Caki2 (cell line): ENCODE measurements at places on chromosomes 3 and 15. TPM values are rescaled to one million over a fixed set of nuclear protein-coding genes. Genes with fewer than 3 reads are reported as not detected.
A peak's percentile ranks its signal among the peaks of the same experiment; 100 is the strongest.

CFAP161 gene
- 0.98 TPM in 1 of 2 replicates, not detected in the other for total RNA-seq

IL17RE gene
- not detected in 2 replicates for total RNA-seq

CDHR4 gene
- total RNA-seq: not detected in 2 replicates

DNA sequence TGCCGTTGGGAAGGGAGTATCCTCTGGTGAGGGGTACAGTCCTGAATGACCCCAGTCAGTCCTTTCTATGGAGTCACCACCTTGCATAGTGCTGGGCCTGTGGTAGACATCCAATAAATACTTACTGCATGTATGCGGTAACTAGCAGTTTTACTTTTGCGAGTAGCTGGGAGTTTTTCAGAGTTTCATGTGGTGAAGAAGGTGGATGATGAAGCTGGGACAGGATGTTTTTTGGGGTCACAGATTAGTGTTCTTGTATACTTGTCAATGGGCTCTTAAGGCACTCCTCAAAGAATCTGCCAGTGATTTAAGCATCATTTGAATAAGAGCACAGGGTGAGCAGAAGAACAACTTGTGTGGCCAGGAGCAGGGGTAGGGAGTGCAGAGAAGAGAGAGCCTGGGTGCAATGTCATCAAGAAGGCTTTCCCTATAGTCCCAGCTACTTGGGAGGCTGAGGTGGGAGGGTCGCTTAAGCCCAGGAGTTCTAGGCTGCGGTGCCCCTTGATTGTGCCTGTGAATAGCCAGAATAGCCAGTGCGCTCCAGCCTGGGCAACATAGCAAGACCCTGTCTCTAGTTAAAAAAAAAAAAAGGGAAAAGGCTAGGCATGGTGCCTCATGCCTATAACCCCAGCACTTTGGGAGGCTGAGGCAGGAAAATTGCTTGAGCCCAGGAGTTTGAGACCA is 22.1 kb downstream of the PPCDC start:
- no peak for DNase-seq

REC114 gene
- not detected in 2 replicates for total RNA-seq

- DNase-seq: no peak
These were observed 130.3 kb upstream of the TMC3 start for GRCh38 chr15:81504170-81504905.

- DNase-seq: no peak
These were observed 244.8 kb downstream of the LRRN1 start for GRCh38 chr3:4043867-4044575.

DNA sequence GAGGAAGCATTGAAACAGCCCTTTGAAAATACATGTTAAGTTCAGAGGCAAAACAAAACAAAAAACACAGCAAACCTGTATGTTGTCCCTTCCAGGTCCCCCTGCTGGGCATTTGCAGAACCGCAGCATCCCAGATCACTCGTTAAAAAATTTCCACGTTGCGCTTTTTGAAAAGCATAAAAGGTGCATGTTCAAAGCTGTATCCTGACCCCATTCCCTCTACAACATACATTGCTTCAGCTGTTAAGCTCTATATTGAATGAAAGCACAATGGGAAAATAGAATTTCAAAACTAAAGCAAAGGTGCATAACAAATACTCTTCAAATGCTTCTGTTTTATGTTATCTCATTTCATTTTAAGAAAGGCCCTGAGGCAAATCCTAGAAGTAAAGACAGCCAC is 328.3 kb downstream of the THSD4 start:
- DNase-seq: peak; percentile 43

TRH gene
- not detected in 2 replicates for total RNA-seq

LYZL4 gene
- not detected in 2 replicates for total RNA-seq

DNA sequence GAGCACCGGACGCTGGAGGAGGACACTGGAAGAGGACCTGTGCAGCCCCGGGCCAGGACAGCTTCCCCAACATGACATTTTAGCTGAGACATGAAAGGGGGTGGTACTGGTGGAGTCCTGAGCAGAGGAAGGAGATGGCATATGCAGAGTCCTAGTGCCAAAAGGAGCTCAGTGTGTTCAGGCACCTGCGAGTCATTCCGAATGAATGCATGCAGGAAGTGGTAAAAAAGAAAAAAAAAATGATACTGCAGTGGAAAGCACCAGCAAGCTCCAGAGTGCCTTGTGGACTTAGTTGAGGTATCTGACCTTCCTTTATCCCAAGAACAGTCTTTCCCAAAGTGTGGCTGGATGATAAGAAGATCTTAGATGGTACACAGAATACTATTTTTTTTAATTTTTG is 6.6 kb upstream of the ZNF148 start:
- peak; percentile 44 for DNase-seq

DNA sequence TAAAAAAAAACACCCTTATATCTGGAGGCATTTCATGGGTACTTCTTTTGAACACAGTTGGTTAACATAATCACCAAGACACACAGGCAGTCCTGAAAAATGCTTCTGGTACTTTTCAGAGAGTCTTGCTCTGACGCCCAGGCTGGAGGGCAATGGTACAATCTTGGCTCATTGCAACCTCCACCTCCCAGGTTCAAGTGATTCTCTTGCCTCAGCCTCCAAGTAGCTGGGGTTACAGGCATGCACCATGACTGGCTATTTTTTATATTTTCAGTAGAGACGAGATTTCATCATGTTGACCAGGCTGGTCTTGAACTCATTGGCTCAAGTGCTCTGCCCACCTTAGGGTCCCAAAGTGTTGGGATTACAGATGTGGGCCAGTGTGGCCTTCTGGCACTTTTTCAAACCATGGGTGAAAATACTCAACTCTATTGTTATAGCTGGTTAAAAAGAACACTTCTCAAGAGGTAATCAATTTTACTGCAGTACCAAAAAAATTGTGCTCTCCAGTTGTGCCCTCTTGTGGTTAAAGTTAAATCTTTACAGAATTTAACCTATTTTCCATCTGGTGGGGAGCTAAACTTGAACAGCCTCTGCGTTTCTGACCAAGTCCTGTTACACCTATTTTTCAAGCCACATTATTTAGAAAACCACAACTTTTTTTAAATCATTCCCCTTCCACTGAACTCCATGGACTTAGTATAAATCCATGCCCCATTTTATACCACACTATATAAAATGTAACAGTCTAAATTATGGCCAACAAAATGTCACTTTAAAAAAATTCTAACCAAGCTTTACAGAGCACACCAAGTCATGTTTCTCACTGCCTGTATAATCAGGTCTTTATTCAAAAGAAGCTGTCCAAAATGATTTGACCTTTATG is 1.2 kb upstream of the SNAPC5 start:
- DNase-seq: peak; percentile 26

- DNase-seq: no peak
These were observed 523 bp downstream of the HDAC11 start for GRCh38 chr3:13480340-13481318.

CLDN18 gene
- not detected in 2 replicates for total RNA-seq

- DNase-seq: no peak
These were observed 424.6 kb upstream of the GBE1 start for GRCh38 chr3:82186017-82186416.

GRCh38 chr15:51004103-51004551 is 90.6 kb downstream of the TNFAIP8L3 start:
- DNase-seq: peak; percentile 30

GRCh38 chr3:27930052-27930602 is 208.0 kb upstream of the EOMES start:
- DNase-seq: no peak

DNA sequence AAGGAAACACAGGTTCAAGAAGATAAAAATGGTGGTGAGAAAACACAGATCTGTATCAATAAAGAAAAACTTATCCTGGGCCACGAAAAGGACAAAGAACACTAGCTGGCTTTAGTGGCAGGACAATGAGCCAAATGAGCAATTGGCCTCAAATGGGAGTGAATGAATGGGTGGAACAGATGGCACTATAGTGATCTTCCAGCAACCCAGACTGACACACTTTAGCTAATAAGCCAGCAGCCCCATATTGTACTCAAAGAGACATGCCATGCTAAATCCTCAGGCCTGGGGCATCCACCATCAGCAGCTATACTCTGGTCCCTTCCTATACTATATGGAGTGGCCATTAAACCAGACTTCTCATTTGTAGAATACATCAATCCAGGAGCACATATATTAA is 60.0 kb upstream of the GADL1 start:
- DNase-seq: no peak

MUSTN1 gene
- not detected in 2 replicates for total RNA-seq
